ENCODE measurements at places on chromosomes 5 and 9. TPM values are rescaled to one million over a fixed set of nuclear protein-coding genes. Genes with fewer than 3 reads are reported as not detected.

DNA sequence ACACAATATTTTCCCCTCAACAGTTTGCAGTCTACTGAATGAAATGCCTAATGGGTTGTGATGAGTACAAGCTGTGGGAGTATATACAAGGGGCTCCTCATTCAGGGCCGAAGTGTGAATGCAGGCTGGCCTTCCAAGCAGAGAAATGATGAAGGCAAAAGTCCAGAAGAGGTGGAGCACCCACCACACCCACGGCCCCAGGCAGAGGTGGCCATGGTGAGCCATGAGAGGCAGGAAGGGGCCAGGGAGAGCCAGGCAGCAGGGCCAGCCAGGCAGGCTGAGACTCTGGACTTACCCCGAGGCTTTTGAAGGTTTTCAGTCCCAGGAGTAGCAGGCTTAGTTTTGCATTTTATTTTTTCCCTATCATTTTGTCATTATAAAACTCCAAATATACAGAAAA, 218.1 kb downstream of the AUH start:
- H3K27ac ChIP-seq = no peak overlapping the region
- H3K27me3 ChIP-seq = no peaks in the 10 kb centered on the region
- H3K36me3 ChIP-seq = no peaks in the 10 kb centered on the region
- H3K4me1 ChIP-seq = no peaks in the 10 kb centered on the region
- no peak for DNase-seq

GRCh38 chr5:393846-394275, 49.1 kb upstream of the EXOC3 start:
- H3K27ac ChIP-seq = no peak overlapping the region
- H3K4me1 ChIP-seq = no peaks in the 10 kb centered on the region

- DNase-seq = no peak
- no peak overlapping the region for H3K27ac ChIP-seq
- no peak overlapping the region for H3K4me3 ChIP-seq
- no peaks in the 10 kb centered on the region for H3K4me1 ChIP-seq
- H3K27me3 ChIP-seq = no peaks in the 10 kb centered on the region
Observed at GRCh38 chr9:90893706-90894105, 92.1 kb downstream of the SYK start.

DNA sequence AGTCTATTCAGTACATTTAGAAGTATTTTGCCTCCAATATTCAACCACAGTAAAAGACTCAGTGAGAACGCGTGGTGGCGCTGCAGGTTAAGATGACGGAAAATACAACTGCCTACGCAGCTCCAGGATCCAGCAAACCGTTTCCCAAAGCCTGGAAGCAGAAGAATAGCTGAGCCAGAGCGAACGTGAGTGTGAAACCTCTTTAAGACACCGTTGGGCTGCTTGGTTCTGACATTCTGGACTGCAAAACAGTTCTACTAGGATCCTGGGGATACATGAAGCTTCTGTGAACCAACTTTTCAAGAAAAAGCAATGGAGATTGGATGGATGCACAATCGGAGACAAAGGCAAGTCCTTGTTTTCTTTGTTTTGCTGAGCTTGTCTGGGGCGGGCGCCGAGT, at the start of gene PCDHB16:
Gene PCDHB16 (plus strand): TSS at position 140 of the 400 bp plus-strand sequence. CDS start 173 bp downstream, at position 313.
- H3K4me1 ChIP-seq = no peaks in the 10 kb centered on the region
- no peaks in the 10 kb centered on the region for H3K36me3 ChIP-seq
- peak; percentile 68 for DNase-seq
- peak within 1 kb of the TSS; percentile 44 for H3K4me3 ChIP-seq

DNA sequence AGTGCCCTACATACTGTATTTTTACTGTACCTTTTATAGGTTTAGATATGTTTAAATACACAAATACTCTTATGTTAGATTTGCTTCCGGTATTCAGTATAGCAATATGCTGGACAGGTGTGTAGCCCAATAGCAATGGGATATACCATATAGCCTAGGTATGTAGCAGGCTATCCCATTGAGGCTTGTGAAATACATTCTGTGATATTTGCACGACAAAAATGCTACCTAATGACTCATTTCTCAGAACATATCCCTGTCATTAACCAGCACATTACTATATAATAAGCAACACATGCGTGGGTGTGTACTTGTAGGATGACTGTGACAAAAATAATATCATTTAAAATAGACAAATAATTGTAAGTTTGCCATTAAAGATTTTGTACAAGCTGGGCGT, 208.8 kb downstream of the MRPS30 start:
- DNase-seq = no peak
- no peaks in the 10 kb centered on the region for H3K27me3 ChIP-seq
- H3K27ac ChIP-seq = no peak overlapping the region
- H3K36me3 ChIP-seq = no peaks in the 10 kb centered on the region

DNA sequence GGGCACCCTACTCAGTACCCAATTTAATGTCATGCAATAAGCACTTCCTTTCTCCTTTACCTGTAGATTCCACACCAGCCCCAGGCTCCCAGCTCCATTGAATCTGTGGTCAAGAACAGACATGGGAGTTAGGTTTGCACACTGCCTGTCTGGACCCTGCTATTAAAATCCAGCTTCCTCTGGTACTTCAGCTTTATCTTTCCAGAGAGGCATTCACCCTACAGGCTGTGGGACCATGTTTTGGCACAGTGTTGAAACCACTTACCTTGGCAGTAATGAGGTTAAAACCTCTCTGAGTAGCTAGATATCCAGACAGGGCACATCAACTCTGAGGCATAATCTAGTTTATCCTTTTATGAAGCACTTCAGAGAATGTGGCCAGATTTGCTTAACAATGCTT, 191.5 kb upstream of the PCSK5 start:
- no peaks in the 10 kb centered on the region for H3K36me3 ChIP-seq
- no peak for DNase-seq
- no peaks in the 10 kb centered on the region for H3K27me3 ChIP-seq
- no peak overlapping the region for H3K4me3 ChIP-seq

DNA sequence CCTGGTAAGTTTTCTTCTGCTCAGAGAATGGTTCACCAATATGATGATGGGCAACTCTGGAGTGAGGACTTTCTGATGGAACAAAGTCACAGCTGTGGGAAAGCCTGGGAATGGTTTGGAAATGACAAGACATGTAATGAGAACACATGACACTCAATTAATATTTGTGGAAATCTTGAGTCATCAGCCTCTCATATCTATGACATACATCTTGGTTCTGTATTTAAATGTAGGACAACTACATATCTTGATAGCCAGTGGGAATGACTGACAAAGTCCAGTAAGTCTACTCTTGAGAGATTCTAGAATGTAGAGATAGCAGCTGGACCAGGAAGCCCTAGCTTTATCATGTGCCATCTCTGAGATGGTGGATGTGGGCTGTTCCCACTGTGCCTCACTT, 85.5 kb downstream of the PALM2AKAP2 start:
- no peak for DNase-seq
- H3K4me1 ChIP-seq = peaks cover 30% of the 10 kb centered on the region
- H3K27me3 ChIP-seq = no peaks in the 10 kb centered on the region
- no peak overlapping the region for H3K4me3 ChIP-seq
- H3K27ac ChIP-seq = no peak overlapping the region
- no peaks in the 10 kb centered on the region for H3K36me3 ChIP-seq

DNA sequence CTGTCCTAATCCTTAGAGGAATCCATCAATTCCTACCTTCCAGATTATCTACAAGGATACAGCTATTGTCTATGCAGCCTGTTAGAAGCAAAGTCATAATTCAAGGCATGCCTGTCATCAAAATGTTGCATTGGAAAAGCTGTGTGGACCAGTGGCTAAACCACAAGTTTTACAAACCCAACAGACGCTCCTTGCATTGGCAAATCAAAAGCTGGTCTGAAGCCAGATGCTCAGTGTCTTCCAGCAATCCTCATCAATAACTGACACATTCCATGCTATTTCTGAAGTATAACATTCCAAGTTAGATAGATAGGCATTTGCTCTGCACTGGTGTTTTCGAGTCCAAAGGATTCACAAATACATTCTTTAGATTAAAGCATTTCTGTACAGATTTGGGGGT, 213.6 kb downstream of the EBF1 start:
- H3K36me3 ChIP-seq = no peaks in the 10 kb centered on the region
- no peaks in the 10 kb centered on the region for H3K4me1 ChIP-seq
- H3K27ac ChIP-seq = no peak overlapping the region
- no peaks in the 10 kb centered on the region for H3K27me3 ChIP-seq
- no peak for DNase-seq
- H3K4me3 ChIP-seq = no peak overlapping the region

DNA sequence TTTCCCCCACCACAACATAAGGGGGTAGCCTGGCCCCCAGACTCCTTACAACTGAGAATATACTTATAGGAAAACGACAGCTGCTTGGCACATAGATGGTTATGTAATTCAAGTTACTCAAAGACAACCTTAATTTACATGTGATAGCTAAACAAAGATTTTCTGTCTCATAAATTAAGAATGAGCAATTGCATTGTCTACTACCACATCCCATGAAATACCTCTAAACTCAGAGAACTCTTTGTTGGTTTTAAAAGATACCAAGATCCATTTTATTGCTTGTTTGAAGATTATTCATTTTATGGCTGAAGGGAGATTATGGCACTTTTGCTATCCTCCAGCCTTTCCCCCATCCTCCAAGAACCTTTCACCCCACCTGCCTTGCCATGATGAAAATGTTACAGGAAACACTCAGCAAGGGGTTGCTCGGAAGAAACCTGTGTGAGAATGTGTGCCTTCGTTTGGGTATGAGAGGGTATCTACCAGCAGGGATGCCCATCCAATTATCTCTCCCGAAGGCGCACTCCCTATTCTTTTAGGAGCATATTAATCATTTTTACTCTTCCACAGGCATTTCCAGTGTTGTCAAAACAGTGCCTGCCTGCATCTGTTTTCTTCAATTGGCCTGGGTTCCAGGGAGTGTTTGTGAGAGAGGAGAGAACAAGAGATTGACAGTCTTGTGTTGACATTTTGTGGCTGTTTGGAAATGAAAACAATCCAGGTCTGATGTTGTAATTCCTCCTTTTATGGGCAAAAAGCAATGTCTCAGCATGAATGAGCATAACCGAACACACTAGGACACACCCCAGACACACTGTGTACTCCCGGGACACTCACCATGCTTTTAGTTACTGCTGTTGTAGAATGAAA, 208.0 kb upstream of the ANKRD55 start:
- no peaks in the 10 kb centered on the region for H3K4me1 ChIP-seq
- H3K27me3 ChIP-seq = no peaks in the 10 kb centered on the region
- no peak overlapping the region for H3K27ac ChIP-seq
- DNase-seq = no peak
- H3K36me3 ChIP-seq = no peaks in the 10 kb centered on the region
- no peak overlapping the region for H3K4me3 ChIP-seq

- no peaks in the 10 kb centered on the region for H3K36me3 ChIP-seq
- H3K4me1 ChIP-seq = no peaks in the 10 kb centered on the region
- no peaks in the 10 kb centered on the region for H3K27me3 ChIP-seq
- DNase-seq = no peak
Observed at GRCh38 chr5:16916262-16916878, 19.7 kb downstream of the MYO10 start.

DNA sequence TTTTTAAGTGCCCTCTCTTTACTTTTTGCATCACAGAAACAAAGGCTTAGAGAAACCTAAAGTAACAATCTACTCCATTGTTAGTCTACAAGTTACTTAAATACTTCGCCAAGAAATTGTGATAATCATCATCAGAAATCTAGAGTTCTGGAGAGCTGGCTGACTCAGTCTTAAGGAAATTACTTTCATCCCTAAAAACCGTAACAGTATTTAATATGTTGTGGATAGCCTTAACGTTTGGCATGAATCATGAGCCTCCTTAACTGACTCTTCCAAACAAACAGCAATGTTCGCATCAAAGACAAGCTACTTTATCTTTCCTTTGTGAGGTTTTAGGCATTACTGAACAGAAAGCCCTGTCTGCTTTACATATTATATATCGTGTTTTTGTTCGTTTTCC, 128.7 kb downstream of the NIPBL start:
- DNase-seq = no peak
- H3K27me3 ChIP-seq = no peaks in the 10 kb centered on the region
- H3K4me1 ChIP-seq = no peaks in the 10 kb centered on the region
- H3K27ac ChIP-seq = no peak overlapping the region

- peak; percentile 73 for DNase-seq
- H3K27ac ChIP-seq = no peak overlapping the region
- no peaks in the 10 kb centered on the region for H3K4me1 ChIP-seq
Observed at GRCh38 chr5:76641514-76642120, 18.4 kb upstream of the F2RL2 start.

DNA sequence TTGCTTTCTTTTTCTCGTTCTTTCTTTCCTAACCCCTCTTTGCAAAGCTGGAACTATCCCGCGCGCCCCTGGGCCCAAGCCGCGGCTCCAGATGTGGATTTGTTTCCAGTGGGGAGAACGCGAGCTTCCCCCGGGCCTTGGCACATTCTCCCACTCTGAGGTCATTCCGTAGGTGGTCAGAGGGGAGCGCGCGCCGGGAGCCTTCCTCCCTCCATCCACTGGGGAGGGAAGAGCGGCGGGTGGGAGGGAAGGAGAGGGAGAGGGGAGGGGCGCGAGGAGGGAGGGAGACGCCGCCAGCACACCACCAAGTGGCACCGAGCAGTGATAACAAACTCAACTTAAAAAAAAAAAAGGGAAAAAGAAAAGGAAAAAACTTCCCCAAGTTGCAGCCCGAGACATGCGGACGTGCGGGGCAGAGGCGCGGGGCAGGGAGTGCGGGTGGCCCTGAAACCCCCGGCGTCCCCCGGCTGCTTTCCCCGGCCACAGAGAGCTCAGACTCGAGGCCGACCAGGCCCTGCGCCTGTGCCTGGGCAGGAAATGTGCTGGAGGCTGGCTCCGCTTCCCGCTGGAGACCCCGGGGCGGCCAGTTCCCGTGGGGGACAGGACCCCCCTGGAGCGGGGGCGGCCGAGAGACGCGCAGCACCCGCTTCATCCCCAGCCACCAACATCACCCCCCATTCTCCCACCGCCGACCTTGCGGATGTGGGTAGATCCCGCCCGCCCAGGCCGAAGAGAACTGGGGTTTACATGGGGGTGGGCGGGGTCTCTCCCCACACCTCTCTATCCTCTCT, 3.1 kb downstream of the IER5L start:
- no peaks in the 10 kb centered on the region for H3K27me3 ChIP-seq
- peak; percentile 34 for DNase-seq
- peaks cover 12% of the 10 kb centered on the region for H3K4me1 ChIP-seq
- no peaks in the 10 kb centered on the region for H3K36me3 ChIP-seq

GRCh38 chr9:114218264-114219120, 63.2 kb downstream of the COL27A1 start:
- no peaks in the 10 kb centered on the region for H3K27me3 ChIP-seq
- H3K36me3 ChIP-seq = no peaks in the 10 kb centered on the region
- no peak overlapping the region for H3K27ac ChIP-seq

Gene COL5A1
- total RNA-seq = 99.6 TPM

Gene TAF7
- total RNA-seq = 30.1 TPM

Gene IRGM
- total RNA-seq = not detected

Gene ZFP2
- total RNA-seq = 0.75 TPM

Gene PCDHGB2
- 12.2 TPM for total RNA-seq

Gene FSTL4
- 0.11 TPM for total RNA-seq

Gene CNTLN
- total RNA-seq = 3.5 TPM

Gene TPPP
- total RNA-seq = 13.8 TPM

Gene APBA1
- 8.7 TPM for total RNA-seq

Gene CMYA5
- total RNA-seq = 1.2 TPM

Gene CA9
- 3.9 TPM for total RNA-seq

Gene CDKN2B-AS1
- total RNA-seq = not detected

Gene ZBED3
- 0.64 TPM for total RNA-seq

Gene ZNF462
- total RNA-seq = 8.8 TPM

Gene ARHGEF37
- 13.4 TPM for total RNA-seq

Gene SLC45A2
- total RNA-seq = not detected

Data from ascending aorta (tissue), 2 donors.